ENCODE measurements at places on chromosomes 6 and 20.

DNA sequence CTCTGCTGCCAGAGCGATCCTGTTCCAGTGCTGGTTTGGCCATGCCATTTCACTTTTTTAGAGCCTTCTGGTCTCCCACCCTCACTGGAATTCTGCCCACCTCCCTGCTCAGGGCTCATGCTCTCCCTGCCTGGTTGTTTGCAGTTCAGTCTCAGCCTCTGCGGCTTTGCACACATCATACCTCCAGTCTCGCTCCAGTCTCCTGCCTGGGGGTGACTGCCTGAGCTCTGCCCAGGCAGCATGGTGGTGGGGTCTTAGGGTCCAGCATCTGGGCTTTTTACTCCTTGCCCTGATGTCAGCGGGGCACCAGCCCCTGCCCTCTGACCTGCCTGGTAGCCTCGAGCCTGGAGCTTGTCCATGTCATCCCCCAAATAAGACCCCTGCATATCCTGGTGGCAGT is 30.9 kb downstream of the CD83 start:
- DNase-seq, result no peak

DNA sequence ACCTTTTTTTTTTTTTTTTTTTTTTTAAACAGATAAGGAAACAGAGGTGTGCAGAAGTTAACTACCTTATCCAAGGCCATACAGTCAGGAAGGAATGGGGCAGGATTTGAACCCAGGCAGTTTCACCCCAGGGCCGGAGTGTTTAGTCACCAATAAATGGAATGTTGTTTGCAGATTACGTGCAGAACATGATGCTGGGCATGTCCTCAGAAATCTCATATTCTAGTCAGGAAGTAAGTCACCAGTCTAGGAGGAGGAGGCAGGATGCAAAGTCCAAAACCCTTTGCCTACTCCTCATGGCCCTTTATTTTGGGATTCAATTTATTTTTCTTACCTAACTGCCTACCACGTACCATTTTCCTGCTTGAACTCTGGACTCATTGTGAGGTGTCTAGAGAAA is 57.1 kb upstream of the LRRC1 start:
- DNase-seq, result no peak

DNA sequence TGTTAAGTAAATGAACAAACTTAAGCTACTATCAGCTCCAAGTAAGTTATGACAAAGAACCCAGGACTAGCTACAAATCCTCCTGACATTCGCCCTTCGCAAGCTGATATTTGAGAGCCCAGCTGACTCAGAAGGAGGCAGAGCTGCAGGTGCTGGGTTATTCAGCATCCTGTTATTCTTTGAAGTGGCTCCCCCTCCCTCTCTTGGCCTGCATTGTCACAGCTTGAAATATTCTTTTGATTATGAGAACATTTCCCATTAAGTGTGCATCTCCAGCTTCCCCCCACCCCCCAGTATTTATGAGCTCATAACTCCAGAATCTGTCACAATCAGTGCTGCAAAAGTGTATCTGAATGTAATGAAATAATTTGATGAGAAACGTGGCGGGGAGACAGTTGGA is 78.8 kb upstream of the RALY start:
- peak; percentile 32 for DNase-seq

- DNase-seq, result no peak
These were observed 20.1 kb upstream of the MRGBP start for GRCh38 chr20:62776035-62776691.

GRCh38 chr6:105641504-105641903 is 238.6 kb upstream of the PREP start:
- DNase-seq, result no peak

- DNase-seq, result no peak
These were observed 4.0 kb upstream of the CST1 start for GRCh38 chr20:23754731-23755130.

DNA sequence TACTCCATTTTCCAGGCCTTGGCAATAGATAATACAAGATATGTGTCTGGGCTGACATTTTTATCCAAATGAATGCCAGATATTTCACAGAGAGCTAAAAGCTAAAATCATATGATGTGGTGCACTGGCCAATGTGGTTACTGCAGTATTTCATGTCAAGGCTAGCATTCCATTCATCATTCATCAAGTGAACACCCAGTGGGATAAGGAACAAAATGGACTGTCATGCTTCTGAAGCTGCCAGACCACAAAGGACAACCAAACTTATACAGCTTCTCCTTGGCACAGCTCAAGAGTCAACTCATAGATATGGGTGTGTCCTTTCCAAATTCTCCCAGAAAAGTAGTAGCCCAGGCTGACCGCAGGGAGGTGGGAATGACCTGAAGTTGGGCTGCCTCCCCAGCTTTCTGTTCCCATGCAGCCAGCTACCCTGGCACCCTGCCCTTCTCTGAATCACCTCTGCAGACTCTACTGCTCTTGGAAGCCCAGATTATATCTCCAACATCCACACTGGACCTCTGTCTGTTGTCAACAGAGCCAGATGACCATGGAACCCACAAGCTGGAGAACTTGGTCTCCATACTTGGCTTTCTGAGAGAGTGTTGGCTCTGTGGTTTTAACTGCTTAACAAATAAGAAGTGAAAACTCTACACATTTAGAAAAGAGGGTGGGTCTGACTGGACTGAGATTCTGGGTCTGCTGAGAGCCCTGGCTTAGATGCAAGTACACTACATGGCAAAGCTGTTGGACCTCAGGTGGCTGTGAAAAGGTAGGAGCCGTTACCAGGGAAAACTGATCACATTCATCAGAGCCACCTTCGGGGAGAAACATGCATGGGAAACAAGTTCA is 122.8 kb downstream of the ALDH8A1 start:
- DNase-seq, result no peak

- DNase-seq, result no peak
These were observed 51.9 kb downstream of the RNF217 start for GRCh38 chr6:125013938-125014660.

GRCh38 chr20:258963-259362 is 1.4 kb downstream of the DEFB132 start:
- DNase-seq, result peak; percentile 13

- no peak for DNase-seq
These were observed 147.1 kb downstream of the MRPL14 start for GRCh38 chr6:43980004-43980795.

DNA sequence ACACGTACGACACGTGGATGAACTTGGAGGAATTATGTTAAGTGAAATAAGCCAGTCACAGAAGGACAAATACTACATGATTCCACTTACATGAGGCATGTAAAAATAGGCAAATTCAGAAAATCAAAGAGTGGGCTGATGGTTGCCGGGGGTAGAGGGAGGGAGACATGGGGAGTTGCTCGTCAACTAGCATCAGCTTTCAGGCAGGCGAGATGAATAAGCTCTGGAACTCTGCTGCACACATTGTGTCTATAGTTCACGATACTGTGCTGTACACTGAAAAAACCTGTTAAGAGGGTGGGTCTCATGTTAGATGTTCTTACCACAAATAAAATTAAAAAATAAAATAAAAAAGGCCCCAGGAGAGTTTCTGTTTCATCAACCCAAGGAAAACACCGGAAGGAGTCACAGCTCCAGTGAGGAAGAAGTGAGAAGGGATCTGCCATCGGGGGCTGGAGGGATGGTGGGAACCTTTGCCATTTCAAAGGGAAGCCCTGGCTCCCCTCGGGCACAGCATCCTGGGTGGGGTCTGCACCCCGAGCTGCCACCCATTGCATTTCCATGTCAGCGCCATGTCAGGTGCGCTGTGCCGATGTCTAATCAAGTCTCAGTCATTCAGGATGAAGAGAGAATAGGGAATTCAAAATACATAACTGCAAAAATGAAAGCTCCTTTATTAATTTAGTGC is 98.3 kb downstream of the SLC22A23 start:
- DNase-seq, result no peak

- DNase-seq, result no peak
These were observed 18.0 kb upstream of the CDK5RAP1 start for GRCh38 chr20:33419140-33419974.
